G401 (cell line): ENCODE measurements at places on chromosomes 13 and 19.

DNA sequence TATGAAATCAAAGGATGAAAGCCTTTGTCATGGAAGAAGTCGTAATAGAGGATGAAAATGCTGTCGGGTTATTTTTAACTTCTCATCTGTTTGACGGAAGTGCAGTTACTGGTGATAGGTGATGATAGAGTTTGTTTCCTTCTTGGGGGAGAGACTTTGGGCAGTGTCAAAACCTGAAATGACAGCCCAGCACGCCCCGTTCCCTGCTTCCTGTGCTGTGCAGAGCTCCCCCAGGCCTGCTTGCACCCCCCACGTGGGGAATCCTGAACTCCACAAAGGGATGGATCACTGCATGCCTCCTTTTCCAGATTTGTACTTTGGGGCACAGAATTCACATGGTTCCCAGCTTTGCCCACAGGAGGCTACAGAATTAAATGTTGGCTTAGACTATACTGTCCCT is 102.7 kb downstream of the ATP11A start:
- no peak for DNase-seq

GRCh38 chr19:4719499-4719866 is 4.2 kb downstream of the DPP9 start:
- no peak for DNase-seq

DNA sequence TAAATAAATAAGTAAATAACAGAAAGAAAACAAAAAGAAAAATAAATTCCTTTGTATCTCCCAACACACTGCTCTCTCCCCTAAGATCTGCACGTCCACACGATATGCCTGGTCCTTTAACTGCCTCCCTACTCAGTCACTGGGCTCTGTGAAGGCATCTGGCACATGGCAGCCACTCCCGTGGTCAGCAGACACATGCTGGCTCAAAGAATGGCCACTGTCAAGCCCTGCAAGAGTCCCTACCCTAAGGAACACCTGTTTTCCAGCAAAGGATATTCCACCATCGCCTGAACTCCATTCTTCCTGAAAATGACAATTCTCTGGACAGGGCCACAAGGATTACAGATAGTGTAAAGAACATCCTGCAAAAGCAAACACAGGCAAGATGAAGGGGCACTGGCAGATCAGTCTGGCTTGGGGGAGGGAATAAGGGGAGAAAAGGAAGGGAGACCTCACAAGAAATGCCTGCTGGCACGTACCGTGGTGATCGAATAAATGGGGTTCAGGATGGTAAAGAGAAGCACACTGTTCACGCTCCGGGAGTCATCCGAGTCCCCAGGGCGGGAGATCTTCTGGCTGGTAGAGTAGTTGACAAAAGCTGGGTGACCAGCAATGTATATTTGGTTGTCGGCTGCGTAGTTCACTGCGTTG is 4.3 kb downstream of the HNRNPL start:
- no peak for DNase-seq

DNA sequence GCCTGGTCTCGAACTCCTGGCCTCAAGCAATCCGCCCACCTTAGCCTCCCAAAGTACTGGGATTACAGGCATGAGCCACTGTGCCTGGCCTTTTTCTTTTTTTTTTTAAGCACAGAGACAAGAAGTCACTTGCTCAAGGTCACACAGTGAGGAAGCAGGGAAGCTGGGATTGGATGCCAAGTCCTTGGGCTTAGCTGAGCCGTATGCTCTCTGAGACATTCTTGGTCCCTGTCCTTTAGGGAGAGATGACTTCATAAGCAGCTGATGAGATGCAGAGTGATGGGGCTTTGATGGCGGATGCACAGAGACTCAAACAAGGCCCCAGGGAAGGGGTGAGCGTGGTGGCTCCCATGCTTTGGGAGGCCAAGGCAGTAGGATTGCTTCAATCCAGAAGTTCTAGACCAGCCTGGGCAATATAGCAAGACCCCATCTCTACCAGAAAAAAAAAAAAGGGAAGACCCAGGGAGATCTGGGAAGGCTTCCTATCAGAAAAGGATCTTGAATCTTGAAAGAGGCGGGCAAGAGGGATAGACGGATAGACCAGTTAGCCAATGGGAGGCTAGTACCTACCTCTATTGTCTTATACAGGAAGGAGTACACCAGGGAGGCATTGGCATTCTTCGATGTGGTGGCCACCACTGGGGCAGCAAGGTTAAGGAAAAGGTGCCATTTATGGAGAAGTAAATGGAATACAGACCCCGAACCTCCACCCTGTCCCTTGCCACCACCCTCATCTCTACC is 3.9 kb downstream of the AP1M2 start:
- DNase-seq: no peak

- no peak for DNase-seq
These were observed 606 bp downstream of the ERCC1 start for GRCh38 chr19:45423033-45423588.

- no peak for DNase-seq
These were observed 73.9 kb downstream of the USP12 start for GRCh38 chr13:27097691-27098090.

- DNase-seq: no peak
These were observed 40.7 kb downstream of the SMAD9 start for GRCh38 chr13:36879218-36879938.

- DNase-seq: no peak
These were observed 234.6 kb downstream of the SLITRK6 start for GRCh38 chr13:85564598-85564997.

- no peak for DNase-seq
These were observed 1.1 kb upstream of the WTIP start for GRCh38 chr19:34480491-34480890.

GRCh38 chr13:73674570-73674969 is 459.6 kb downstream of the KLF12 start:
- DNase-seq: no peak

- DNase-seq: no peak
These were observed 313.4 kb downstream of the COG6 start for GRCh38 chr13:39968646-39969475.

DNA sequence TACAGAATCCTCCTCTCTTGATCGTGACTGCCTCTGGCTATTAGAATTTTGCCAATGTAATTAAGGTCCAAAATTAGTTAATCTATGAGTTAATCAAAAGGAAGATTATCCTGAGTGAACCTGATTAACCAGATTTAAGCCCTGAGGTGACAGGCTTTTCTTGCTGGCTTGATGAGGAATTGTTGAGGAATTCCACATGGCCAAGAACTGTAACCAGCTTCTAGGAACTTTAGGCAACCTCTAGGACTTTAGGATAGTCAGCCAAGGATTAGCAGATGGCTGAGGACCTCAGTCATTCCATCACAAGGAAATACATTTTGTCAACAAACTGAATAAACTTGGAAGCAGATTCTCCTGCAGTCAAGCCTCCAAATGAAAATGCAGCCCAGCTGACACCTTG is 84.8 kb downstream of the STOML3 start:
- peak; percentile 13 for DNase-seq

- peak; percentile 60 for DNase-seq
These were observed at the start of gene UGGT2 for GRCh38 chr13:96053003-96053703. Gene UGGT2, minus strand, starts transcription at chr13:96053401. Its CDS starts 89 bp downstream, at chr13:96053312.

DNA sequence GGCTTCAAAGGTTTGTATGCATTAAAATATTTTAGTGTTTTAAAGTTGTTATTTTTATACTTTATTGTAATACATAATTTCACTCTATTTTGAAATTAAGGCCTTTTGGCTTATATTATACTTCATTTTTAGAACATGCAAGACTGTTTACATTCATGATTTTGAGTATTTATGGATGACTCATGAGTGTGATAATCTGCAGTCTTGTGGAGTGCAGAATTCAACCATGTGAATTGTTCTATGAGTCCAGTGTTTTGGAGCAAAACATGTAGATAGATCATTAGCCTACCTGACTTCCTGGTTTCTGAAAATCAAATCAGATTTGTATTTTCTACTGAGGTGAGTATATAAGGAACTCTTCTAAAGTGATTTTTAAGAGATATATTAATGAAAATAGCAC is 241.8 kb downstream of the PCCA start:
- DNase-seq: no peak

GRCh38 chr13:21590231-21590630 is 13.7 kb downstream of the MICU2 start:
- no peak for DNase-seq

DNA sequence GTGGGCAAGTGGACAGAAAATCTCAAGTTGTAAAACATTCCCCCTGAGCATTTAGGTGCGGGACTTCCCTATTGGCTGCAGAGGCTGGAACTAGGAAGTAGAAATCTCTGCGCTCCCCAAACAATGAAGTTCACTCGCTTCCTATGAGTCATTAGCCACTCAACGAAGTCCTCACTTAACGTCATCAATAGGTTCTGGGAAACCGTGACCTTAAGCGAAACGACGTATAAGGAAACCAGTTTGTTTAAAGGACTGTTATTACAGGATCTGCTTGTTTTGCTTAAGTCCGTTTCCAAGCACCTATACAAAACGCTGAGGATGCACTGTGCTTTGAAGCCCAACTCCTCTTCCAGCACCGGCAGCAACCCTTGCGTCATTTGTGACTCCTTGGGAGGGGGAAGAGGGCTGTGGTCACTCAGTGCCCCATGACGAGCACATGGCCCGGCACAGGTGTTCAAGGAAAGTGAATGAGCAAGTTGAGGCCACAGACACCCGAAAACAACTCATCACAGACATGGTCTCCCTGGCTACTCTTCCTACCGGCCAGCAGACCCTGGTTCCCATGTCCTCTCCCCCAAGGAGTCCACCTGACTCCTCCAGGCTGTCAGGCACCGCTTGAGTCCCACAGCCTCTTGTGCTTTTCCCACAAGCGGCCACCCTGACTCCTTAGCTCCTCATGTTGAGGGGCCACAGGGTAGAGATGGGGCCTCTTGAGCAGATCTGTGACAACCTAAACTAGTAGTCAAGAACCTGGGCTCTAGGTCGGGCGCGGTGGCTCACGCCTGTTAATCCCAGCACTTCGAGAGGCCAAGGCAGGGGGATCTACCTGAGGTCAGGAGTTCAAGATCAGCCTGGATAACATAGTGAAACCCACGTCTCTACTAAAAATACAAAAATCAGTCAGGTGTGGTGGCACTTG is 4.8 kb downstream of the RPS16 start:
- DNase-seq: peak; percentile 68

- DNase-seq: no peak
These were observed 1.2 kb downstream of the MEDAG start for GRCh38 chr13:30907121-30907861.

- no peak for DNase-seq
These were observed 11.3 kb upstream of the RNASEH2B start for GRCh38 chr13:50898338-50898737.

DNA sequence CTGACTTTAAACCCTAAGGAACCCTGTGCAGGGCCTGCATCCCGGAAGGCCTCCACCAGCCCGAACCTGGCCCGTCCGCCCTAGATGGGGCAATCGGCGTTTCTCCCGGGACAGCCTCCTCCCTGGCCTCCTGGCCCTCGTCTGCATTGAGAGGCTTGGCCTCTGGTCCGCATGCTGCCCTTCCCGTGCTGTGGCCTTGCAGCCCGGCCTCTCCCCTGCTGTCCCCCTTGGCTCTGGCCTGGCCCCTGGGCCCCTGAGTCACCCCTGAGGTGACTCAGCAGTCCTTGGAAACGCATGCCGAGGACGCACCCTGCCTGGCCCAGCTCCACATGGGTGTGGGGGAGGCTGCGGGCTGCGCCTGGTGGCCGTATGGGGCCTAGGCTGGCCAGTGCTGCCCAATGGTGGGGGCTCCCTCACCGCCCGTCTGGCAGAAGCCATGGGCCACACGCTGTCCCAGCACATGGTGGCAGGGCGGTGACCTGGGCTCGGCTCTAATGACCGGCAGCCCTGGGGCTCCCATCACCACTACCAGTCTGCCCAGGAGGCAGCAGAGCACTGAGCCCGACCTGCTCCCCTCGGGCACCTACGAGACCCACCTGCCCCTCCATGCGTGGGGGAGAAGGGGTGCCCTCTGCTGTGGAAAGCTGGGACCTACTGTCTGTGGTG is 25.7 kb downstream of the SH3GL1 start:
- DNase-seq: no peak

DNA sequence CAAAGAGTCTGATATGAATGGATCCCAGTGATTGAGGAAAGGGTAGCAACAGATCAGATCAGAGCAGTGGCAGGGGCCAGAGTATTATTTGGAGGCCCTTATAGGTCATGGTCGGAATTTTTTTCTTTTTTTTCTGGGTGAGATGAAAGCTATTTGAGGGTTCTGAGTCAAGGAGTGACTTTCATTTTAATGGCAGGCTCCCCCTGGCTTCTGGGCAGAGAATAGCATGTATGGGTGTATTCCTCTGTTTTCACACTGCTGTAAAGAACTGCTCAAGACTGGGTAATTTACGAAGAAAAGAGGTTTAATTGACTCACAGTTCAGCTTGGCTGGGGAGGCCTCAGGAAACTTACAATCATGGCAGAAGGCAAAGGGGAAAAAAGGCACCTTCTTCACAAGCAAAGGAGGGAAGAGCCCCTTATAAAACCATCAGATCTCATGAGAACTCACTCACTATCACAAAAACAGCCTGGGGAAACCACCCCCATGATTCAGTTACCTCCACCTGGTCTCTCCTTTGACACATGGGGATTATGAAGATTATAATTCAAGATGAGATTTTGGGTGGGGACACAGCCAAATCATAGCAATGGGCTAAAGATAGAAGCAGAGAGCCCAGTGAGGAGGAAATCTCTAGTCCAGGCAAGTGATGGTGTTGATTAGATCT is 3.0 kb upstream of the SLC6A16 start:
- DNase-seq: no peak

DNA sequence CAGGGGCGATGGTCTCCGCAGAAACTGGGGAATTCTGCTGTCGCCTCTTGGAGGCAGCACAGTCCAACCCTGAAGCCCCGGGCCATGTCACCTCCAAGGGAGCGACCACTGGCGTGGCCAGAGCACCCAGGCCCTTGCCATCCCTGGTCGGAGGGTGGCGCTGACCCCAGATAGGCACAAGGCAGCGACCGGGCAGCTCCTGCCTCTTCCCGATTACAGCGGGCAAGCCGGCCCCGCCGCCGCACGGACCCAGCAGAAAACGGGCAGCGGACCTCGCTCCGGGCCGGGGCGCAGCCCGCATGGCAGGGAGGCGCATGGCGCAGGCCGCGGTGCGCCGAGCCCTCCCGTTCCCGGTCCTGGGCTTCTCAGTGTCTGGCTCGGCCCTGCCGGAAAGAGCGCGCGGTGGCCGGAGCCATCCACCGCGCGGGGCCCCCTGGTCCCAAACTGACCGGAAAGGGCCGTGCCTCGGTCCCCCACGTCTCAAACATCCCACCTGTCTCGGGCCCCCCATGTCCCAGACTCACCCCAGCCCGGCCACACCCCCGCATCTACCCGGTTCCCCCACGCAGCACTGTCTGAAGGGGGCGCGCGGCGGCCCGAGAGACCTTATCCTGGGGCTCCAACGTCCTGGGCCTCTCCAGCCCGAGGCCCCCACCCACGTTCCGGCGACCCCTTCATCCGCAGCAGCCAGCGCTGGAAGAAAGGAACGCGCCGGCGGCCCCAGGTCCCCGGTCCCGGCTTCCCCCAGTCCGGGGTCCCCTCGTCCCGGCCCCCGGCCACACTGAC is 727 bp downstream of the CERS1 start:
- DNase-seq: peak; percentile 72
